ENCODE measurements at places on chromosomes 6 and 20.

GRCh38 chr6:147194652-147195411 is 9.4 kb upstream of the STXBP5 start:
- no peak for DNase-seq

- DNase-seq: no peak
Measured at GRCh38 chr6:107704347-107705013, 119.6 kb downstream of the SCML4 start.

- DNase-seq: no peak
Measured at GRCh38 chr6:108781419-108782100, 66.7 kb upstream of the ARMC2 start.

DNA sequence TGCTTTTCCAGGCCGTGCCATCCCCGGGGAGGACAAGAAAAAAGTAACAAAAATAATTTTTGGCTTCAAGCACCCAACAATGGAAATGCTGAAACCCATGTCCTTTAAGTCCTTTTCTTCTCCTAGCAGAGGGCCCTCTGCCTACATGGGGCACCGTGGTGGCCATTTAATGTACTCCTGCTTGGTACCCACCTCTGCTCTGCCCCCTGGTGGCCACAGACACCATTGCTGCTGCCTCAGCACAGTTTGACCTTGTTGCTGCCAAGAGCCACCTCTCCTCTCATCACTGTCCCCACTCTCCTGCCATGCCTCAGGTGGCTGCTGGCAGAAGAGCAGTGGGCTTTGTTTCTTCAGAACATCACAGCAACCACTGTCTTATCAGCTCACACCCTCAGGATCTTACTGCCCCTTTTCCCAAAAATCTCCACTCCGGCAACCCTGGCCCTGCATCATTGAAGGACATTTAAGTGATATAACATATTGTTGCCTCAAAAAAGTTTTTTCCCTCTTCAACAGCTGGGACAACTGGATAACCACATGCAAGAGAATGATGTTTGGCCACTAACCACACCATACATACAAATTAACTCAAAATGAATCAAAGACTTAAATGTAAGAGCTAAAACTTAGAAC is 12.9 kb upstream of the ARMC2 start:
- peak; percentile 79 for DNase-seq

DNA sequence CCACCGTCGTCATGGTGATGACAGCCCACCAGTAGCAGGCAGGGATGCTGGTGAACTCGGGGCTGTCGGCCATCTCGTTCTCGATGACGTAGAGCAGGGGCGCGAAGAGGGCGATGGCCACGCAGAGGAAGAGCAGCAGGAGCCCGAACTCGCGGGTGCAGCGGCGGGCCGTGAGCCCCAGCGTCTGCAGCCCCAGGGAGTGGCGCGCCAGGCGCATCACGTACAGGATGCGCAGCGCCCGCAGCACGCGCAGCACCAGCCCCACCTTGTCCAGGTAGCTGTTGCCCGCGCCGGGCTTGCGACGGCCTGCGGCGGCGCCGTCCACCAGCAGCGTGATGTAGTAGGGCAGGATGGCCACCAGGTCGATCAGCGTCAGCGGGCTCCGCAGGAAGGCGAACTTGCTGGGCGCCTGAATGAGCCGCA is 18.6 kb downstream of the KCNG1 start:
- DNase-seq: no peak

DNA sequence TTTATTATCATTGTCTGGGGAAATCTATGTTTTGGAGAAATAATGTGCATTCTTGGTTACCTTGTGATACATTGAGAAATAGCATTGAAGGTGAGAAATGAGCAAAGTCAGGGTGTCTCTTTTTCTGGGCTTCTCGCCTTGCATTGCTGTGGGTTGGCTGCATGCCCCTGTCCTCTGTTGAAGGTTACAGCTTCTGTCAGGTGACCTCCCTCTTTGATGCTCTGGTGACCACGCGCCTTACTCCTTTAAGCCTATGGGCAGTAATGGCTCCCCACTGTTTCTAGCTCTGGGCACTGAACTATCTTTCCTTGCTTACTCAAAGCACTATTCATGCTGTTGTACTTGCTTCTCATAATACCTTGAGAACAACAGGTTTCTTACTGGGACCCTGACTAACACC is 14.6 kb downstream of the ADGRB3 start:
- no peak for DNase-seq

DNA sequence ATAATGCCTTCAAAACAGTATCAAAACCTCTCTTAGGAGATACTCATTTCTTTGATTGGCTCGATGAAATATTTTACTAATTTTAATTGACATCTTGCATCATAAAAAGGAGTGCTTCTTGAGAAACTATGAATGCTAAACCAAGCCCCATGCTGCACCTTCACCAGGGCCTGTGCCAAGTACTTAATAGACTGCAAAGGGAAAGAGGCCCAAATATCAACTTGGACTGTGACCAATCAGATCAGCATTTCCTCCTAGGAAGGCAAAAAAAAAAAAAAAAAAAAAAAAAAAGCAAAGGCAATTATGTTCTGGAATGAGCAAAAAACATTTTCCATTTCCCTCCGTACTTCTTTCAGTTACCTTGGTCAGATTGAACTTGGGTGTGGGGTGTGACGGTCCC is 253.0 kb upstream of the SOX4 start:
- DNase-seq: no peak

- no peak for DNase-seq
Measured at GRCh38 chr6:129370268-129370916, 339.6 kb downstream of the ARHGAP18 start.

DNA sequence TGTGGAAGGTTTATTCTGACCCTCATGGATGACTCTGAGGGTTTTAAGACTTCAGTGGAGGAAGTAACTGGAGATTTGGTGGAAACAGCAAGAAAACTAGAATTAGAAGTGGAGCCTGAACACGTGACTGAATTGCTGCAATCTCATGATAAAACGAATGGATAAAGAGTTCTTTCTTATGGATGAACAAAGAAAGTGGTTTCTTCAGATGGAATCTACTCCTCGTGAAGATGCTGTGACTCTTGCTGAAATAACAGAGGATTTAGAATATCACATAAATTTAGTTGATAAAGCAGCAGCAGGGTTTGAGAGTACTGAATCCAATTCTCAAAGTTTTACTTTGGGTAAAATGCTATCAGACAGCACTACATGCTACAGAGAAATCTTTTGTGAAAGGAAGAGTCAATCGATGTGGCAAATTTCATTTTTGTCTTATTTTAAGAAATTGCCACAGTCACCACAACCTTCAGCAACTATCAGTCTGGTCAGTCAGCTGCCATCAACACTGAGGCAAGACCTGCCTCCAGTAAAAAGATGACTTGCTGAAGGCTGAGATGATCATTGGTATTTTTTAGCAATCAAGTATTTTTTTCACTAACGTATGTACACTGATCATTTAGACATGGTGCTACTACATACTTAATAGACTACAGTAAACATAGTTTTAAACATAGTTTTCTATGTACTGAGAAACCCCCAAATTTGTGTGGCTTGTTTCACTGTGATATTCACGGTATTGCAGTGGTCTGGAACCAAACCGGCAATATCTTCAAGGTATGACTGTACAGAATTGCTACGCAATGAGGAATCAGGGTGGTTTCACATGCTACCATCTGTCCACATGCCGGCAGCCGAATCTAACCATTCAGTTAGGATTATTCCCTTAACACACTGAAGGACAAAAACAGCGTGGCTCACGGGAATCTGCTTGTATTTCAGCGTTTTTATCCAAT is 149.0 kb downstream of the MYB start:
- no peak for DNase-seq

DNA sequence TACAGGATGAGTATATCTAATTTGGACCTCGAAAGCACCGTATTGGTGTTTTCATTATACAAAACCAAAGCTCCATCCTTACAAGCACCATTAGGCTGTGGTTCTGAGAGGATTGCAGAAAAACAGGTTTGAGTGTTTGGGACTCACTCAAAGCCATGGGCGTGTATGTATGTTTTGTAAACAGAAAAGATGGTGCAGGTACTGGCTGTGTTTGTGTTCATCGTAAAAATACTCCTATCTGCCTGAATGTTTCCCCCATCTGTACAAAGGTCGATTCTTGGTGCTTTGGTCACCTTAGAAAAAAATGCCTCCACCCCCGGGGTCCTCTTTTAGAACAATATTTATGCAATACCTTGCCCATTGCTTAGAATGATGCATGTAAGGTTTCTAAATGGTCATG is 286.6 kb downstream of the TSHZ2 start:
- DNase-seq: no peak

DNA sequence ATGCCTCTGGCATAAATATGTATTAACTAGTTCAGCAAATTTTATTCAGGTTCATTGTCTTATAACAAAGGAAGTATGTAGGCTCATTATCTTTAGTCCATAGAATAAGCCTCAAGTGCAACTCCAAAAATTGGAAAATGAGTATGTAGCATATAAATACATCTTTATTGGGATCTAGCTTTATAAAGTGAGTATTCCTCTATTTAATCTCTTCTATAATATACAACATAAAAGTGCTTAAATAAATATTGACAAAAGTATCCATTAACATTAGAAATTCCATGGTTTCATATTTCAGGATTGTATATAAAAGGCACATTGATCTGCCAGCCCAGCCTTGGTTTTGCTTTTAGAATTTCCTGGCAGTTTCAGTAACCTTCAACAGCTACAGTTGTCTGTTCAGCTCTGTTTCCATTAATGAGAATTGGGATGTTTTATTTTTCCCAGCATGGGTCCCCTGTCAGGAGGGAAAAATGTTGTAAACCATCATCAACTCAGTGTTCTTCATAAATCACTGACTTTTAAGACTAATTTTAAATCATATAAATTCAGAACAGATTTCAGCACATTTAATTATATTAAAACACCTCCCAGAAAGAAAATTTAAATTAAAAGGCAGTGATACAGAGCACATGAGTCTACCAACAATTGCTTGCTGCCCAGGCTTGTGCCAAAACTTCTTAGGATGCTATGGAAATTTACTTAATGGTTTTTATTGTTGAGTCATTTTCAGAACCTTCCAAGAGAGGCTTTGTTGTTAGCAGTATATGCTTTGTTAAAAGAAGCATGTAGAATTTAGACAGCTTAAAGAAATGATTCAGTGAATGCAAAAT is 119.7 kb downstream of the ADGRG6 start:
- DNase-seq: no peak

GRCh38 chr6:101083533-101084175 is 202.5 kb upstream of the ASCC3 start:
- no peak for DNase-seq

DNA sequence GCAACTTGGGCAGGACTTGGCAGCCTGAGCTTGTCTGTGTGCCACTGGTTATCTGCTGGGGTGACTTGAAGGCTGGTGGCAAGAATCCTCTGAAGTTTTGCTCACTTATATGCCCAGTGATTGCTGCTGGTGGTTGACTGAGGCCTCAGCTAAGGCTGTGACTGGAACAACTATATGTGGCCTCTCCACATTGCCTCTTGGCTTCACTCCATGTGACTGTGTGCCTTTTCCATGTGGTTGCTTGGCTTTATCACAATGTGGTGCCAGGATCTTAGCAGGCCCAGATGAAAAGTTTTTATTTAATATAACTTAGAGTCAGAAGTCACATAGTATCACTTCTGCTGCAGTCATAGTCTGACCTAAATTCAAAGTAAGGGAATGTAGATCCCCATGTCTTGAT is 104.5 kb downstream of the ADAT2 start:
- DNase-seq: no peak

GRCh38 chr6:63936399-63936798 is 300.8 kb downstream of the PHF3 start:
- no peak for DNase-seq

DNA sequence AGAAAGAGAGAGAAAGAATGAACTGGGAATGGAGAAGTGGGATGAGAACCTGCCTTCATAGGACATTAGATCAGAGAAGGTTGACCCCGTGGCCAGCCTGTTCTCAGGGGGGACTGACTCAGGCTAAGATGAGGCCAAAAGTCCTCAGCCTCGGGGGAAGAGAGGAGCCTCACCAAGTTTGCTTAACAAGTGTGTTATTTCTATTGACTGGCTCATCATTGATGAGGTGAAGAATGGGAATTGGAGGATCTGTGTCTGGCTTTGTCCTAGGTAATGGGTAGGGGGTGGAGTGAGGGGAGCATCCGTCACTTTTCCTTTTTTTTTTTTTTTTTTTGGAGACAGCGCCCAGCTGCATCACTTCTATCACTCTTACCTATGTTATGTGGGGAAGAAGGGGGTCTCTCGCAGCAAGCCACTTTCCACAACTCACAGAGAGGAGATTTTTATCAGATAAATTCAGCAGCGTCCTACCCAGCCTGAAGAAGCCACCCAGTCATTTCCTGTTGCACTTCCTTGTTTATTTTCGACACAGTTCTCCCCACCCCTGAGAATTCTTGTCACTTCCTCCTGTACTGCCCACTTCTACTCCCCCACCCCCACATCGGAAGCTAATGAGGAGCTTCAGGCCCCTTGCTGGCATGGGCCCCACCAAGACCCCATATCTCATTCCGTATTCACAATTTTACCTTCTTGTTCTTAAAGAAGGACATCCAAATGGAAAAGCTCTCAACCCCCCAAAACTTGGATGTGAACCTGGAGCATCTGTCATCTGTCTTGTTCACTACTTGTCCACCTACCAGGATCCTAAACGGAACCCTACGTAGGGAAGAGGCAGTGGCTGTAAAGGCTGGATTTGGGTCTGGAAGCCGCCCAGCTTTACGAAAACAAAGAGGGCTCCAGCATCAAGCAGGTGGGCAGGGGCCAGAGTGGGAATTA is 2.8 kb upstream of the RNASET2 start:
- peak; percentile 27 for DNase-seq

DNA sequence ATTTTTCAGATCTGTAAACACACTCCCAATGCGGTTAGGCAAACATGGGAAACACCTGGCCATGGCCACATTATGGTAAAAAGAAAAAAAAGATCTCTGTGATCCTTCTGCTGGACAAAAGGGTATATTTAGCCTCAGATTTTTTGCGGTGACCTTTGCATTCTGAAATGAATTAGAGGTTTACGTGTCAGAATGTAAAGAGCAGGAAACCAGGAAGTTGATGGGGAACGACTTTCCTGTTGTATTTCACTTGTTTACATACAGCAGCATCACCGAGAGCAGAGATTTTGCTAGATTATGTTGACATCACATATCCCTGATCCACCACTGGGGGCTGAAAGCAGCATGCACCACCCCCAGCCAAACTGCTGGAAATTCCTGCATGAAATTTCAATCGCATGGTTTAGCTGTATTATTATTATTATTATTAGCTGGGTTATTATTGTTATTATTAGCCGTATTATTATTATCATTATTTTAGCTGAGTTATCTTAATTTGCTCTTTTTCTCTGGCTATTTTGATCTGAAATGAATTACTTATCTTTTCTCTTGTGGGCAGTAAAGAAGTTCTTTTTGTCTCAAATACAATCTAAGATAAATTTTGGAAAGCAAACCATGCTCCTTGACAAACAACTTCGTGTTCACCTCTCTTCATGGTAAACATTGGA is 189.4 kb downstream of the ZFP64 start:
- no peak for DNase-seq

GRCh38 chr6:41757931-41758640 is 10.9 kb upstream of the PGC start:
- no peak for DNase-seq

DNA sequence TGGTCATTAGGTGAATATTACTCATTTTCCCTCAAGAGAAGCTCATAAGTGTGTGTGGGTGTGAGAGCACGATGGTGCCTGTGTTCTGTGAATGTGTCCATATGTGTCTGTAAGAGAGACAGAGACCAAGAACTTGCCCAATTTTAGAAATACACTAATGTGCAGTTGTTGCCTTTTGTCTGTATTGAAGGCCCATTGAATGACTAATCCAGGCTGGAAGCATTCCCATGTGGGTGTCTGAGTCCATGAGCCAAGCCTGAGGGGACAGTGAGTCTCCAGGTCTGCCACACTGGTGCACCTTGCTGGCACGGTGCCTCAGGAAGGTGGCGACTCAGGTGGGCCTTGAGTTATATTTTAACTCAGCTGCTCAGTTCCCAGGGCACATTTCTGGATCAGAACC is 25.5 kb upstream of the ASXL1 start:
- DNase-seq: no peak
